Stimulated activated CD4-positive, alpha-beta T cell treated with anti-CD3 and anti-CD28 coated beads, Interleukin-1b, Interleukin-23, amount 100 ng/mL, for 1 hour (primary cell): ENCODE measurements at places on chromosomes 16 and 17.

- peak; percentile 17 for DNase-seq
Measured at GRCh38 chr17:81412490-81413093, 17.3 kb downstream of the BAHCC1 start.

DNA sequence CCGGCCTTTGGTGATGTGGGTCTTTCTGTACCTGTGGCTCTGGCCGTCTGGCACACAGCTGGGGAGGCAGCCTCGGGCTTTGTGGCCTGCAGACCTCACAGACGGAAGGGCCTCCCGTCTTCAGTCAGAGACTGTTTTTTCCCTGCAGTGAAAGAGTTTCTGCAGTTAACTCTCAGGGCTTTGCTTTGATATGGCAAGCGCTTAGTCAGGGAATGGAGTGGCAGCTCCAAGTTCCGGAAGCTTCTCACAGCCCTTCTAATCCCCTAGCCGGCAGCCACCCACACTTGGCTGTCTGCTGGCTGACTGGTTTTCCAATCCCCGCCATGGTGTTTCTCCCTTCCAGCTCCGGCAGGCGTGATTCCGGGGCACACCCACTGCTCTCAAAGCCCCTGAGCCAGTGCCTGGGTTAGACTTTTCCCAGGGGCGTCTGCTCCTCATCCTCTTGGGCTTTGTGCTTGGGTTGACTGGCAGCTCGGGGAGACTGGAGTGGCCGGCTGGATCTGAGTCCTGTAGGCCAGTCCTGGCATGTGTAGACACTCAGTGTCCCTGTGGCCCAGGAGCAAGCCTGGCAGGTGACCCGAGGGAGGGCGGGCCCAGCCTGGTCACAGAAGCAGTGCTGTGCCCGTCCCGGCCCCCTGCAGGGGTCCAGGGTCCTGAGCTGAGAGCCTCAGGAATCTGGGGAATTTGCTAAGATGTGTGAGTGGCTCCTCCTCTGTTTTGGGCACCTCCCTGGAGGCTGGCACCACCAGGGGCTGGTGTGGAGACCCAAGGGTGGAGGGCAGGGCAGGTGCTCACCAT, 29.9 kb downstream of the BAIAP2 start:
- no peak for DNase-seq

DNA sequence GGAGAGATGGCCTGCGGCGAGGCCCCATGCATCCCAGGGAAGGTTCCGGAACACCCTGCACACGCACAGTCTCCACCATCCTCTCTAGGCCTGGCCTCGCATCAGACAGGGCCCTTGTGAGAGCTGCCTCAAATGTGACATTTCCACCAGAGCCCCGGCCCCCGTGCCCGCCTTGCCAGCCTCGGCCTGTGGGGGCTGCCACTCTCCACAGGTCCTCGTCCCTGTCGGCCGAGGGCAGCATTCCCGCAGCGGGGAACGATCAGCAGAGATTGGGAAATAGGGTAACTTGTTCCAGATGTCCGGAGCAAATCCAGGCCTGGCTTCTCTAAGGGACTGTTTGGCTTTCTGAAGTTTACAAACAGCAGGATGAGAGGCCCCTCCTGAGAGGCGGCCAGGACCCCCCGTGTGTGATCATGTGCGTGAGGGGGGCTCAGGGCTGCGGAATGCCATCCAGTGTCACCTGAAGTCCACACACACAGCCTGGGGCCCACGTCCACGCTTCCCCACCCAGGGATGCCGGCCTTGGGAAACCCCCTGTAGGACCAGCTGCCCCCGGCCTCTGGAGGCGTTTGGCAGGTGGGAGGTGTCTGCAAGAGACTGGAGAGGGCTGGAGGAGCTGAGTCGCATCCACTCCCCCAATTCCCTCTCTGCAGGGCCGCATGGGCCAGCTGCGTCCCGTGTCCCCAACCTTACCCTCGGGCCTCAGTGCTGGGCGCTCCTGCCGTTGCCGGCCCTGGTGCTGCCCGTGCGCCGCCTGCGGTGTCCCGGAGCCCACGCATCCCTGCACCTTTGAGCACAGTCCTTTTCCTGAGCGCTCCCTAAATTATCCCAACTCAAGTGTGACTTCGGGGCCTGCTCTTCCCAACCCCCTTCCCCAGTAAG, 70.4 kb downstream of the ZDHHC7 start:
- no peak for DNase-seq

DNA sequence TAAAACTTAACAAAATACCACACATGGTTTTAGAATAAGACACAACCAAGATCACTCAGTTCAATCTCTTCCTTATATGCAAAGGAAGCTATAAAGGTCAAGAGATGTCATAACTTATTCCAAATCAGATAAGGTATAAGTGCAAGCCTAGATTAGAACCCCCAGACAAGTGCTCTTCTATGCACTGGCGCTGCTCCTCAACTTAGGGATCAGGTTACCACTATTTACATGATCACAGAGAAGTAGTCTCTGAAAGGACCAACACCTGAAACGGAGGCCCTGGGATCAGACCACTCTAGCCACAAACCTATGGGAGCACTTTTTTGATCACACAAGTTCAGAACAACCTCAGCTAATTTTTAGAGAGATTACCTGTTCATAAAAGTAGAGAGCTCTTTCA, 16.6 kb downstream of the COPS3 start:
- DNase-seq = no peak

GRCh38 chr16:83449861-83450260, 357.9 kb upstream of the HSBP1 start:
- no peak for DNase-seq

DNA sequence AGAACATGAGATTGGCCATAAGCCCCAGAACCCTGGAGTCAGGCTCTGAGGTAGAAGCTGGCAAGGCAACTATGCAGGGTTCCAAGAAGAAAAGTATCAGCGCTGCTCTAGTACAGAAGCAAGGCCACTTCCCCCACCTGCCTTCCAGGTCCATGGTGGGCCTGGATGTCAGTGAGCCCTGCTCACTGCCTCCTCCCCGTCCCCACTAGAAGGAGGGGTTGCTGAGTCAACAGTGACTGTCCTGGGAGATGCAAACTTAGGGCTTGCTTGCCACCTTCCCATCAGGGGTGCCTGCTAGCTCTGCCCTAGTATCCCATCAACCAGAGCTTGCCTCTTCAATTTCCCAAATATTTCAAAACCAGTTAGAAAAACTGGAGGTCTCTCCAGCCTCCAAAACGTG, 29.6 kb upstream of the SREBF1 start:
- no peak for DNase-seq
